ENCODE measurements at places on chromosomes 7 and 10.

DNA sequence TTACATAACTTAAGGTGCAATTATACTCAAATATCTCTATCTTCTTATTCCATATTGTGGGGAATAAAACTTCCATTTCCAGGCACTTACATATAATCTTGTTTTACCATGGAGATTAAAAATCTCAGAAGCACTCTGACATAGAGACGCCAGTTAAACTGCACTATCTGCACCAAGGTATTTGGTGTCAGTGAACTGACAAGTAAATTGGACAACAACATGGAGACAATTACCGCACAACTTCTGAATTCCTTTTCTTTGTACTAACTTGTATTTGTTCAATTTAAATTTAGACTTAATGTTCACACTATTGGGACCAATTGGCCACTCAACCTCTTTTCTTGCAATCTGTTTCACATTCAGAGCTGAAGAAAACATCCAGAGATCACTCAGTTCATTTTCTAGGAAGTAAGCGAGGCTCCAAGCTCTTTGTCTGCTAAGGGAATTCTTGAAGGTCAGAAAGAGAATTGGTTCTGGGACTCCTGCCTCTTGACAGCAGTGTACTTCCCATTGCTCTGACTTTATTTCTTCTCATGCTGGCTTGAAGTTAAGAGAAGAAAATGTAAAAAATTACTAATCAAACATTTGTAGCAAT lies 184.7 kb downstream of the CHCHD3 start:
- no peak overlapping the region for H3K4me3 ChIP-seq
- DNase-seq, result no peak
- no peaks in the 10 kb centered on the region for H3K4me1 ChIP-seq
- H3K36me3 ChIP-seq, result peaks cover 5% of the 10 kb centered on the region
- no peaks in the 10 kb centered on the region for H3K27me3 ChIP-seq
- no peak overlapping the region for H3K27ac ChIP-seq

DNA sequence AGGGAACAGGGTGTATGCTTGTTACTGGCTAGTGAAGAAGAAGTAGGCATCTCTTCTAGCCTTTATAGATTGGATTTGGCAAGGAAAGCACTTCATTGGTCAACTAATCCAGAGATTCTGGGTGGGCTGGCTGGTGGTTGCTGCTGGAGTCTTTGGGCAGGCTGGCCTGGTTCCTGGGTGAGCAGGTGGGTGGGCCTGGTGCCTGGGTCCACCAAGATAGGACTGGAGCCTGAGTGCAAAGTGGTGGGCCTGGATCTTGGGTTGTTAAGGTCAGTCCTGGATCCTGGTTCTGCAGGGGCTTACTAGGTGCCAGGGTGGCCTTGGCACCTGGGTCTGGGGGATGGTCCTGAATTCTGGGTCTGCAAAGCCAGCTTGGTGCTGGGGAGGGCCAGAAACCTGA lies 482.4 kb upstream of the GHITM start:
- H3K27ac ChIP-seq, result no peak overlapping the region
- no peak for DNase-seq
- H3K36me3 ChIP-seq, result no peaks in the 10 kb centered on the region
- H3K4me3 ChIP-seq, result no peak overlapping the region

- H3K27ac ChIP-seq, result no peak overlapping the region
- no peak for DNase-seq
- peaks cover 4% of the 10 kb centered on the region for H3K27me3 ChIP-seq
- H3K4me1 ChIP-seq, result no peaks in the 10 kb centered on the region
- no peak overlapping the region for H3K4me3 ChIP-seq
- H3K36me3 ChIP-seq, result no peaks in the 10 kb centered on the region
Measured at GRCh38 chr10:70956029-70956759, 67.8 kb upstream of the PCBD1 start.

DNA sequence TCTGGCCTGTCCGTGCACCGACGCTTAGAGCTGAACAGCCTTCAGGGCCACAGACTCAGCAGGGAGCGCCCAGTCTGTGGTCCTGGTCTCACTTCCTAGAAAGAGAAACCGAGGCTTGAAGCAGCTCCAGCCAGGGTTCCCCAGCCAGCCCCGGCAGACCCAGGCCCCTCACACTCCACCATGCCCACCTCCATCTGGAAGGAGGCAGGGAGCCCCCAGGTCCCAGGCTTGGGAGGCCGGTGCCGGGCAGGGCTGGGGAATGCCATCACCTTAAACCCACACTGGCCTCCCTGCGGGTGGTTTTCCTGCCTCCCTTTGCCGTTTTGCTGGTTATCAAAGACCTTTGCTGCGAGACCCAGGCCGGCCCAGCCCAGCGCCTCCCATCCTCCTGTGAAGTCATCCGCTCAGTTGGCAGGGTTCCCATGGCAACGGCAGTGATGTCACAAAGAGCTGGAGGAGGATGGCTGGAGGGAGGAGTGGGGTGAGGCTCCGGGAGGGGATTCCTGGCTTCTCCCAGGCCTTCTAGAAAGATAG lies 24.0 kb downstream of the ELFN1 start:
- no peaks in the 10 kb centered on the region for H3K27me3 ChIP-seq
- no peak overlapping the region for H3K4me3 ChIP-seq
- no peak for DNase-seq
- H3K4me1 ChIP-seq, result no peaks in the 10 kb centered on the region
- H3K27ac ChIP-seq, result no peak overlapping the region
- no peaks in the 10 kb centered on the region for H3K36me3 ChIP-seq

DNA sequence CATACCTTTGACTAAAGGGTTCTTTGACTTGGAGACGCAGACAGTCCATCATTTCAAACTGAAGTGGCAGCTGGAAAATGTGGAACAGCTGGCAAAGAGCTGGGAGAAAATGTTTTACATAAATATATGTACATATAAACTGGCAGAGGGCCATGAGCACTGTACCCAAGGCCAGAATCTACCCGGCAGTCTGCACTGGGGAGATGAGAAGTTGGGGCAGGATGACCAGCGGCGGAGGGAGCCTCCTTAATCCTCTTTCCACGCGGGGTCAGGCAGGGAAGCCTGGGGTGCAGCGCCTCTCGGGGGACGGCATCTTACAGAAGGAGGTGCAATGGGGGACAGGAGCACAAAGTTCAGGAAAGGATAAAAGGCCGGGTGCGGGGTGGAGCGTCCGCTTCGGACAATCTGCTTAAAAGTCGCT lies 1.3 kb downstream of the GLI3 start:
- no peak for DNase-seq
- H3K4me3 ChIP-seq, result peak overlapping the region; percentile 25
- H3K36me3 ChIP-seq, result no peaks in the 10 kb centered on the region
- no peaks in the 10 kb centered on the region for H3K4me1 ChIP-seq
- peaks cover 79% of the 10 kb centered on the region for H3K27me3 ChIP-seq
- no peak overlapping the region for H3K27ac ChIP-seq

DNA sequence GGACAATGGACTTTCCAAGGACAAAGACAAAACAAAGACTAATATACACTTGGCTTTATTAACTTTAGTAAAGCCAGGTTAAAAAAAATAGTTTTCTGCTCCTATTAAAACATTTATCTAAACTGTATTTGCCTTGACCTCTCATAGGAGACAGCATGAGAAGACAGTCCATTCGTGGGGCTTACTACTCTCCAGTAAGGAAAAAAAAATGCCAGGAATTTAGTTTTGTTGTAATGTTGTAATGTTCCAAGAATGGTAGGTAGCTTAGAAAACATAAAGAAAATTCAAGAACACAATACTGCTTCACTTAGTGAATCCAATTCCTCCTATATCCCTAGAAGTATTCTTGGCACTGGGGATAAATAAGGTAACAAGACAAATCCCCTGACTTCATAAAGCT lies 81.7 kb downstream of the KMT2C start:
- DNase-seq, result no peak
- H3K36me3 ChIP-seq, result peaks cover 42% of the 10 kb centered on the region
- H3K4me1 ChIP-seq, result peaks cover 7% of the 10 kb centered on the region
- no peak overlapping the region for H3K4me3 ChIP-seq
- H3K27ac ChIP-seq, result no peak overlapping the region

DNA sequence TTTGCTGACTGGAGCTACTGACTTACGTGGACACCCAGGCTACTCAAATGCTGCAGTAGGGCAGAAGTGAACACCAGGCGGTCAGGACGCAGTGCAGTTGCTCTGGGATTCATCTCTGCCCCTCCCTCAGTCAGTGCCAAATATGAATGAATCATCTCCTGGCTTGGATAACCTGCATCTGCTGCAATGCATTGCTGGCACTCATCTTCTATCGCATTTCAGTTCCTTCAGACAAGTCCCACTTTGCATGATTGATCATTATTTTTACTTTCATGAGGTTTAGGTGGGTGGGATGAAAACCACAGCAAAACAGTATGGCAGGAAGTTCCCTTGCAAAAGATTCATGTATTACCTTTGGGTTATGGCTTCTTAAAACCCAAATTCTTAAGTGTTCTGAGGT lies 224.6 kb upstream of the NRP1 start:
- no peaks in the 10 kb centered on the region for H3K27me3 ChIP-seq
- no peak overlapping the region for H3K27ac ChIP-seq
- DNase-seq, result no peak
- H3K36me3 ChIP-seq, result no peaks in the 10 kb centered on the region
- no peak overlapping the region for H3K4me3 ChIP-seq

- no peak overlapping the region for H3K27ac ChIP-seq
- H3K4me3 ChIP-seq, result no peak overlapping the region
- no peak for DNase-seq
- H3K27me3 ChIP-seq, result peaks cover 2% of the 10 kb centered on the region
- no peaks in the 10 kb centered on the region for H3K4me1 ChIP-seq
- H3K36me3 ChIP-seq, result no peaks in the 10 kb centered on the region
Measured at GRCh38 chr7:80699721-80700256, 61.3 kb downstream of the CD36 start.

- peaks cover 35% of the 10 kb centered on the region for H3K4me1 ChIP-seq
- peak overlapping the region; percentile 7 for H3K27ac ChIP-seq
- H3K4me3 ChIP-seq, result peak overlapping the region; percentile 2
Measured at GRCh38 chr10:96073722-96074121, 30.3 kb downstream of the CCNJ start.

DNA sequence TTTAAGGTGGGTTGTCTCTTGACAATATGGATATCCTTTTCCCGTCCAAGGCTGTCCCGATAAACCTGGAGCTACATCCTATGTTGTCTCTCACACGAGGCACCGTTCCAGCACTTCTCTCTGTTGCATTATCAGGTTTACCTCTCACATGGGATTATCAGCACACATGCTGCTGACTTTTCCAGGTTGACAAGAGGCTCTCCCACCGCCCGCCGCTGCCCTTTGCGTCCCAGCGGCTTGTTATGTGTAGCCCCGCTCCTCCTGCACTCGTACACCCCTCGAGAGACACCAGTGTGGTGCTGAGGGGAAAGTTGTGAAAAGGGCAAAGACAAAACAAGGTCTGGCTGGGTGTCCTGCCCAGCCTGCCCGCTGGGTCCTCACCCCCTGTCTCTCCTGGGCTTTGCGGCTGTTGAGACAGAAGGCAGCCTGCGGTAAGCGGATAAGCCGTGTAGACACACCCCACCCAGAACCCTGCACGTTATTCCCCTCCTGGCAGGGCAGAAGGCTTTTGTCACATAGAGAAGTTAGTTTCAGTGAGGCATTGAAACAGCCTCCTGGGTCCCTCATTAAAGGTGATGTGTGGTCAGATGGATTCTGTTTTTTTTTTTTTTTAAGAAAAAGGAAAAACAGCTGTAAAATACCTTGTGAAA lies 38.7 kb downstream of the UBE3C start:
- H3K4me1 ChIP-seq, result no peaks in the 10 kb centered on the region
- H3K36me3 ChIP-seq, result peaks cover 11% of the 10 kb centered on the region
- H3K27me3 ChIP-seq, result no peaks in the 10 kb centered on the region
- H3K4me3 ChIP-seq, result no peak overlapping the region
- no peak overlapping the region for H3K27ac ChIP-seq

- peaks cover 24% of the 10 kb centered on the region for H3K36me3 ChIP-seq
- H3K4me1 ChIP-seq, result peaks cover 33% of the 10 kb centered on the region
- peak overlapping the region; percentile 46 for H3K27ac ChIP-seq
Measured at GRCh38 chr10:70594161-70594560, 8.4 kb downstream of the PRF1 start.

DNA sequence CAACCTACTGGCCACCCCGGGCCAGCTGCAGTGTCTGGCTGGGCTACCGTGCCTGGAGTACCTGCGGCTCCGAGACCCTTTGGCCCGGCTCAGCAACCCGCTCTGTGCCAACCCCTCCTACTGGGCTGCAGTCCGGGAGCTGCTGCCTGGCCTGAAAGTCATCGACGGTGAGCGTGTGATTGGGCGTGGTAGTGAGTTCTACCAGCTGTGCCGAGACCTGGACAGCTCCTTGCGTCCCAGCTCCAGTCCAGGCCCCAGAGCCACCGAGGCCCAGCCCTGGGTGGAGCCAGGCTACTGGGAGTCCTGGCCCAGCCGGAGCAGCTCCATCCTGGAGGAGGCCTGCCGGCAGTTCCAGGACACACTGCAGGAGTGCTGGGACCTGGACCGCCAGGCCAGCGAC lies 4.2 kb downstream of the RARRES2 start:
- no peak overlapping the region for H3K27ac ChIP-seq
- H3K27me3 ChIP-seq, result peaks cover 12% of the 10 kb centered on the region
- DNase-seq, result no peak
- H3K4me1 ChIP-seq, result no peaks in the 10 kb centered on the region

DNA sequence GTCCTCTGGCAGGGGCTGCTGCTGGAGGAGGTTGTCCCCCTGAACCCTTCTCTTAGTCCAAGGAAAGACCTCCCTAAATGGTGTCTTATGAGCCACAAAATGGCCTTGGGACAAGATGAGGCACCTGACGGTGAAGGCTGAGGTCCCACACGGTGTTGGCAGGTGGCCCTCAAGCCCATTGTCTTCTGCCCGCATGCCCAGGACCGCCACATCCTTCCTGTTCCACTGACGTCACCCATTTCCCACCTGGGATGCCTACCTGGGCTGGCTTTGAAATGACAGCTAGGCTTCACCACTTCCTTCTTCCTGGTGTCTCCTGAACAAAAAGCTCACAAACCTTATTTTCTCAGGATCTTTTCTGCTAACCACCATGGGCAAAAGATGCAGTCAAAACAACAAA lies 2.1 kb upstream of the DMBT1 start:
- H3K27ac ChIP-seq, result no peak overlapping the region
- H3K4me1 ChIP-seq, result peaks cover 12% of the 10 kb centered on the region

DNA sequence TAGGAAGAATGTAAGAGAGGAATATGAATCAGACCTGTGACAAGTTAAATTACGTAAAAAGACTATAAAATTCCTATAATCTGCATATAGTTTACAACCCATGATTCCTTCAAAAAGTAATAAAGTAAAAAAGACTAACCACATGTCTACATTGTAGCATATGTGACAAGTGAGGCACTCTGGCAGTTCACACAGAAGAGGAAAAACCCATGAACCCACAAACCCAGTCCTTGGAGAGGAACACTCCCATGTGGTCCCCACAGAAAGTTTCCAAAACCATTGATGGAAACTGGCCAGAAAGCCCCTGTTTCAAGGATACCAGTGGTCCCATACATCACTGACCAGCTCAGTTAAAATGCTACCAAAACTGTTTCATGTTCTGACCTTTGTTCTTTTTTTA lies 15.7 kb downstream of the KDM7A start:
- peaks cover 73% of the 10 kb centered on the region for H3K4me1 ChIP-seq
- H3K27me3 ChIP-seq, result no peaks in the 10 kb centered on the region
- DNase-seq, result no peak
- H3K4me3 ChIP-seq, result peak overlapping the region; percentile 8
